ENCODE measurements at places on chromosomes 1 and 21. TPM values are rescaled to one million over a fixed set of nuclear protein-coding genes. Genes with fewer than 3 reads are reported as not detected.

Gene GALE
- 17.4 TPM for total RNA-seq

Gene OR10J1
- total RNA-seq, result not detected

Gene ADGRL4
- total RNA-seq, result not detected

- no peak for DNase-seq
Measured at GRCh38 chr1:213474054-213474453, 423.0 kb downstream of the RPS6KC1 start.

DNA sequence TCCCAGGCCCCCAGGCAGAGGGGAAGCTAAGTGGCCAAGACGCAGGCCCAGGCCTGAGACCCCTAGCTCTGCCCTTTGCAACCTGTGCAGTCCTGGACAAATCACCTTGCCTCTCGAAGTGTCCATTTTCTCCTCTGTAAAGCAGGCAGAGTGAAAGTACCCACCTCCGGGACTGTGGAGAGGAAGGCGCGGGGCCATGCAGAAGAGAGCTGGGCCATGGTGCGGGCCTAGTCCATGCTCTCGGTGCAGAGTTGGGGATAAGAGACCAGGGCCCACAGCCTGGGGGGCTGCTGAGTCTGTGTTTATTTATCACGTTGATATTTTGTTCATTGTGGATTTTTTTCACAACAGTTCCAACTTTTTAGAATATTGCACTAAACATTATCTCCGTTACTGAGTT lies 160.2 kb upstream of the VAMP3 start:
- no peak for DNase-seq

- no peak for DNase-seq
Measured at GRCh38 chr21:21624674-21625073, 626.5 kb downstream of the NCAM2 start.

Gene HFM1
- total RNA-seq, result not detected
